Effector CD4-positive, alpha-beta T cell (primary cell): ENCODE measurements at places on chromosomes 6 and 20.

- no peak for DNase-seq
Measured at GRCh38 chr20:31355981-31356380, 12.4 kb upstream of the DEFB118 start.

- no peak for DNase-seq
Measured at GRCh38 chr6:5150551-5151075, 65.5 kb downstream of the PPP1R3G start.

- DNase-seq, result no peak
Measured at GRCh38 chr20:16270989-16271388, 302.3 kb downstream of the KIF16B start.

GRCh38 chr20:53421343-53421742 lies 172.3 kb downstream of the ZNF217 start:
- DNase-seq, result no peak

DNA sequence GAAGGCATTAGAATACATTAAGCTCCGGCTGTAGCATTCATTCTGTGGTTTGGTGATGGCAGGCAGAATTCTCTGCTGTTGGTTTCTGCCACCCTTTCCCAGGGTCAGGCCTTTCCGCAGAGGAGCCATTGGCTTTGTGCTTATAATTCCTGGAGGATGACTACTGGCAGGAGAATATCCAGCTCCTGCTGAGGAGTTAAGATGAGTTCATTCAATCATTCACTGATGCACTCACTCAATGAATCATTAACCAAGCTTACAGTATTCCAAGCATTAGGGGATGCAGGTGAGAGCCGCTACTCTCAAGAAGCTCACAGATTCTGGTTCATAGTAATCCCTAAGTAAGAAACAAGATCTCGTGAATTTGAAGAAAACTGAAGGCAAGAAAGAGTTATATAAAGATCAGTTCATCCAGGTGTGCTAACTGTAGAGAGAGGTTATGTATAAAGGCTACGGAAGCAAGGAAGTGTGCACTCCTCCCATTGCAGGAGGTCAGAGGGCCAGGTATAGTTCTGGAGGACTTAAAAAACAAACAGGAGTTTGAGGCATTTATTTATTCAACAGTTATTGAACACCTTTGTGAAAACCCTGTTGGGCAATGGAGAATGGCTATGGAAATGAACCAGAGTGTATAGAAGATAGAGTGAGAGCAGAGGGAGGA lies 75.5 kb downstream of the HMGN3 start:
- no peak for DNase-seq

DNA sequence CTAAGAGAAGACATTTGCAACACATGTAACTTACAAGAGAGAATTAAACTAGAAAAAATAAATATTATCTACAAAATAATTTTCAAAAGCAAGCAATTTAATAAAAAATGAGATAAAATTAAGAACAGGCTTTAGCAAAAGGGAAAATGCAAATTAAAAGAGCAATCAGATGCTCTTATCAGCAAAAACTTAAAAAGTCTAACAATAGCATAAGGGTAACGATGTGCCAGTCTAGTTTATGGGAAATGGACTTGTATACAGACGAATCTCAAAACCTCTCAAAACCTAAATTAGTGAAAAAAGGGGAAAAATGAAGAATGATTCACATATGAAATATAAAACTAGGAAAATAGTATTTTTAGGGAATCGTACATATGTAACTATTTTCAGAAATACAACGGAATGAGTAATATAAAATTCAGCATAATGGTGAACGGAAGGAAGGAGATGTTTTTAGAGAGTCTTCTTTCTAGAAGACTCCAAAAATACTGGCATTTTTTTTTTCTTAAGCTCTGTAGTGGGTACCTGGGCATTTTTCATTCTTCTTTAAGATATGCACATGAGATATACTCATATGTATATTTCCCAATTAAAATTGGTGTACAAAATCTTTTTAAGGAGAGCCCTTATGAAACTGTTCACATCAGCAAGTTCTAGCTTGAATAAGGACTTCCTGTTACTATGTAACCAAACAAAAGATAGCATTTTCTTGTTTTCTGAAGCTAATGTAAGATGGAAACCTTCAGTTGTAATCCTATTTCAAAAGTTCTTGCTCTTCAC lies 927 bp upstream of the MANEA start:
- DNase-seq, result no peak

DNA sequence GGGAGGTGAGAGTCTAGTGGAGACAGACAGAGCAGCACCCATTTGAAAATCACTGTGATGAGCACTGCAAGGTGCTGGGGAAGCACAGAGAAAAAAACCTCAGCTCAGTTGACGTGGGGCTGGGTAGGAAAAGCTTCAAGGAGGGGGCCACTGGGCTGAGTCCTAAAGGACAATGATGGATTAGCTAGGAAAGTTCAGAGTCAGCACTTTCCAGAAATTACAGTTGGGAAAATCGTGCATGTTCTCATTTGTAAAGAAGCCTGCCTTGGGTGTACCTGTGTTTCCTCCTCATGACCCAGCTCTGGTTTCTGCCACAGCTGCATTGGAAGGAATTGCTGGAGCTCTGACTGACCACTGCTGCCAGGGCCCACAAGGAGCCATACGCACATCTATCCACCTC lies 221.3 kb downstream of the FARS2 start:
- DNase-seq, result no peak

- no peak for DNase-seq
Measured at GRCh38 chr6:46312654-46313053, 141.9 kb upstream of the ENPP5 start.

- DNase-seq, result no peak
Measured at GRCh38 chr6:5989141-5989723, 17.5 kb downstream of the NRN1 start.

GRCh38 chr6:52087498-52087999 lies at the start of gene PKHD1:
TSS of gene PKHD1 (minus strand) at chr6:52087613. CDS start at chr6:52084933, 2,680 bp downstream.
- DNase-seq, result no peak

- no peak for DNase-seq
Measured at GRCh38 chr6:138586638-138587037, 87.3 kb upstream of the NHSL1 start.

GRCh38 chr6:107642095-107642860 lies 152.4 kb downstream of the SOBP start:
- DNase-seq, result no peak

DNA sequence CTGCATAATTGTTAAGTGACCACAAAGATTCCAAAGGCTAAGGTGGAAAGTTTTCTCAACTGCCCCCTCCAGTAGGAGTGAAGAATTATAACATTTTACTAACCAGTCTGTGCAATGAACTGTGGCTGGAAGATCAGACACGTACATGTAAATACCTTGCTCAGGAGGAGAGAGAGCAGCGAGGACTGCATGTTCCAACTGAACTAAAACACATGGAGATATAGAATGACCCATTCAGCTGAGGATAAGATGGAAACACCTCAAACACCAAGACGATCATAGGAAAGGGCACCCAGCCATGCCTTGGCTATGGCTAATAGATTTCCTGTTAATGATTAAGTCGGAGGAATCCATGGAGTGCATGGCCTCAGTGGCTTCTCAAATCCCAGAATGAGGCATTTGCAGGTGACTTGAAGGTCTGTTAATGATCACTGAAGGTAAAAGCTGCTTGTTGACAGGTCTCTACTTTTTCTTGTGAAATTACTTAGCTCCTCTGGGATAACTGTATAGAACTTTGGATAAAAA lies 875.6 kb downstream of the TFAP2A start:
- no peak for DNase-seq

- no peak for DNase-seq
Measured at GRCh38 chr6:43122146-43122545, 46.0 kb downstream of the PTK7 start.

DNA sequence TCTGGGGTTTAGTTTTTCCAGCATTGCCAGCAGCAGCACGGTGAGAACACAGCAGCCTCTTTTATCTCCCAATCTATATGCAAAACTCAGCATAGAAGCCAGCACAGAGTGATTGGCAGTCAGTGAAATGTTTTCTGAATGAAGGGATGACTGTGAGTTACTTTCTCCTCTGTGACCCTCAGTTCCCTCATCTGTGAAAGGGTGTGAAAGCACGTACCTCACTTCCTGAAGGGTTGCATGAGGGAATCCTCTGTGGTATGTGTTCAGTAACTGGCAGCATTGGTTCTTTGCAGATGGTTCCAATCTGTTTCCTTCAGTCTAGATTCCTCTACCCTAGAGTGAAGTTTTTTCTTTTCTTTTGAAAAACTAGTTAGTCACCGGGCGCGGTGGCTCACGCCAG lies 40.0 kb downstream of the EFCAB8 start:
- no peak for DNase-seq

DNA sequence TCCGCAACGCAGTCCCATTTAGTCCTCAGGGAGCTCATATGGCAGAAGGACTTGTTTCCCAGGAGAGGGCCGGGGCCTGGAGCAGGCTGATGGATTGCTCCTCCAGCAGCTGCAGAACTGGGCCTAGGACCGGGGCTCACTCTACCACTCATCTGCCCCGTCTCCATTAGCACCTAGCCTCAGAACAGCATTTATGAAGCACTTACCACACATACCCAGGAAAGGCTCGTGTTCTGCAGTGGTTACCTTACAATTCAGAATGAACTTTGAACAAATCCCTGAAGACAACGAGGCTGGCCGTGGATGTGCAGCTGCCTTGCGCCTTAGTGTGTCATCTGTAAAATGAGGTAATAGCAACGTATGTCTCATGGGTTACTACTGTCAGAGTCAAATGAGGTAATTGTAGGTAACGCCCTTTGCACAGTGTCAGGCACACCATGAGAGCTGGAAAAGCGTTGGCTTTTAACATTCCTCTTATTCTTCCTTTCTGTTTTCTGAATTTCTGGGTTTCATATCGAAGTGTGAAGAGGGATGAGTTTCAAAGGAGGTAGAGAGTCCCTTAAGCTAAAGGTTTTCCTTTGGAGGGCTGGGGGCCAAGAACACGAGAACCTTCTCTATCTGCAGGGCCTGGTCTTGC lies 46.3 kb upstream of the CD93 start:
- no peak for DNase-seq

- DNase-seq, result no peak
Measured at GRCh38 chr6:72677740-72678139, 55.9 kb downstream of the KCNQ5 start.

DNA sequence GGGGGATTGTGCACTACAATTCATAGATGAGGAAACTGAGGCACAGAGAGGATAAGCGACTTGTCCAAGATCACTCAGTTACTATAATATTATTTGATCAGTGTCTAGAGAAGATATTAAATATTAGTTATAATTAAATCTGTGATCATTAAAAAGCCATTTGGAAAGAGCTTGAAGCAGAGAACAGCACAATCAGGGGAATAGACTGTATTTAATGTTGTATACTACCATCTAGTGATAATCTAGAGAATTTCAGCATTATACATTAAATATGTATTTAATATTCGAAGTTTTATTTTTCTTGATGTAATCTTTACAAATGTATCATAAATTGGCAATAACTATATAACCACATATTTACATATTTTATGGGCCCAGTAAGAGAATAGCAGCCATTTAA lies 20.1 kb upstream of the MTCL3 start:
- DNase-seq, result no peak

DNA sequence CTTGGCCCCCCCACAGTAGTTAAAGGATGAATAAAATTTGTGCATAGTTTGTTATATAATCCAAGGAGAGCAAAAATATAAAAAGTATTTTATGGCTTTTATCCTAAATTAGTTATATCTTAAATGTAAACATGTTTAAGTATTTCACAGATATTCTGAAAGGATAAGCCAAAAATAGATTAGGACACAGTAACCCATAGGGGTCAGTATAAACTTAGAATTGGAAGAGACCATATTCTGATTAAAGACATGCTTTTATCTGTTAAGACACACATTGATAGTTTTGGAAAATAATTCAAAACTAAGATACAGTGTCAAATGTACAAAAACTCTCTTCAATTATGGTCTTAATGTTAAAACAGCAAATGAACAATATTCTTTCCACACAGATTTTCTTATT lies 4.5 kb upstream of the SERINC1 start:
- no peak for DNase-seq

- DNase-seq, result no peak
Measured at GRCh38 chr6:113643407-113643770, 213.8 kb upstream of the MARCKS start.

- DNase-seq, result no peak
Measured at GRCh38 chr6:141884850-141885249, 247.9 kb upstream of the GJE1 start.

GRCh38 chr6:21842875-21843645 lies 249.5 kb downstream of the SOX4 start:
- DNase-seq, result no peak

- no peak for DNase-seq
Measured at GRCh38 chr6:169165561-169166300, 87.9 kb downstream of the THBS2 start.

DNA sequence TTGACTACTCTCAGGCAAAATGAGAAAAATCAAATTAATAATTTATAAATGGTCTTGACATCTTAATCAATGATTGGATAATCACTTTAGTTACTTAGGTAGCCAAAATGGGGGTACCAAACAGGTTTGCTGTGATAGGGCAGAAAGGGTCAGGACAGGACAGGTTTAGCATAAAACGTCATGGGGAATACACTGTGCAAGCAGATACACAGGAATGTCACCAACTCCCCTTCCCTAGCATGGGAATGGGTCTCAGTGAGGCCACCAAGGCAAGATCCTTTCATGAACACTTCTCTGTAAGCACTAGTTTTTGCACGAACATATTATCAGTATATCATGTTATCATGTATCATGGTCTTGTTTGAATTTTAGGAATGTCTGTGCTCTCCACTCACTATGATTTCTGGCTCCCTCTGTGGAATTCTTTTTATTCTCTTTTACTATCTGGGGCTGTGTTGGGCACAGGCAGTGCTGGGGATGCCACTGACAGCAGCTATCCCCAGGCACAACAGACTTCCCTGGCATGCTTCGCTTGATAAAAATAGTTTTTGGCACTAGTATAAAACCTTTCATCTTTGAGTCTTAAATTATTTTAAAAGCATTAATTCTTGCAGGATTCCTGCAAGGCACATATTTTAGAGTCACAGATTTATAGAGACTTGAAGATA lies 18.3 kb downstream of the PTCHD4 start:
- DNase-seq, result no peak

DNA sequence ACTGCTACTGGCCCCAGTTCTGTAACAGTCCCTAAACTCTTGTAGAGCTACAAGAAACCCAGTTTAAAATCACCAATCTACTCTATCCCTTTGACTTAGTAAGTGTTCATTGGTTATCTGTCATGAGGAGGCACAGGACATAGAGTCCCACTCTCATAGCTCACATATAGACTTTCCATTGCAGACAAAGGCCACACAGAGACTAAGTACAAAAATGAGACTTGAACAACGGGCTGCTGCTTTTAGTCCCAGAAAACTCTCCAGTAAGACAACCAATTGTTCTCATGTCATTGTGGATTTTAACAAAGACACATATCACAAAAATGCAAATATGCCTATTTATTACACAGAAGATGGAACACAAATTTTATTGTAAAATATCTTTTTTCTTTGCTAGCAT lies 197.4 kb downstream of the PTPRK start:
- no peak for DNase-seq
